ENCODE measurements at places on chromosomes 6 and 20.

- no peak for DNase-seq
These were observed 1.1 kb downstream of the ARG1 start for GRCh38 chr6:131574133-131574532.

DNA sequence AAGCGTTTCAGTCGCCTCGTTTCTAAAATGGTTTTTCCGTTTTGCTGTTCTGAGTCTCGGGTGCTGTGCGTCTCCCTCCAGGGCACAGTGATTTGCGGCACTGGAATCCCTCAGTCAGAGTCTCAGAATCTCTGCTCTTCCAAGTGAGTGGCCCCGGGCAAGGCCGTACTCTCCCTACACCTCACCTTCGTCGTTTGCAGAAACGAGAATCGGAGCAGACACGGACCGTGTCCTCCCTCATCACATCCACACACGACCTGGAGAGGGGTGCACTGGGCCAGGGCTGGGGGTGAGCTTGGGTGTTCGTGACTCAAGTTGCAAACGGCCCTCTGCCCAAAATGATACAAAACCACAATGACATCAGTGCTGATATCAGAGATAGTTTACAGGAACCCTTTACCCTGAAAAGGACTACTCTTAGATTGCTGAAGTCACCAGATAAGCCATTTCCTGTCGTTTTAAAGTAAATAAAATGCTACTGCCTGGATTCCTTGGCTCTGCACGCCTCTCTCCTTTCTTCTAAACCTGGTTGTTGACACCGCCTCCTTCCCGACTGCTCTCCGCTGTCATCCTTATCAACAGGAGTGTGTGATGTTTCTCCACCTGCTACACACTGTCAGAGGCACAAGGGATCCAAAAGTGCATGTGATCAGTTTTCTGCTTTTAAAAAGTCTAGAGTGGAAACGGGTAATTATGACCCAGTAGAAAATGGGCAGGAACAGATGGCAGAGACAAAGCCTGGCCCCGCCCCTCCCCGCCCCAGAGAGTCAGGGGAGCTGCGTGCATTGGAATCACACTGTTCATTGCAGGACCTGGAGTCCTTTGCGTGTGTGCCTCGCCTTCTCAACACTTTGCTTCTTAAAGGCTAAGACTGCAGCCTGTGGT is 38.4 kb downstream of the KIF25 start:
- DNase-seq = peak; percentile 37

DNA sequence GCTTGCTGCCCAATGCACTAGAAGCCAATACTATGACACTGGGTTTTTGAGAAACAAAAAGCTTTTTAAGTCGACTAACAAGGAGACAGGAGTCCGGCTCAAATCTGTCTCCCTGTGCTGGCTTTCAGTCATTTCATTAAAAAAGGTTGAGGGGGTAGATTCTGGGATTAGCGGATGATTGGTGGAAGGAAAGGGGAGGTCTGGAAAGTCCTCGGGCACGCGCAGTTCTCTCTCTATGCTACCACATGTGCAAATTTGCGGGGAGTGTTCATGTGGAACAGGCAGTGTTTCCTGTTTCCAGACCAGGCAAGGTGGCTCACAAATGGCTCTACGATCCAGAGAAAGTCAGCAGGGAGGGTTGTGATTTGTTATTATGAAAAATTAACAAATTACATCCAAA is 89.1 kb upstream of the TOX2 start:
- no peak for DNase-seq

DNA sequence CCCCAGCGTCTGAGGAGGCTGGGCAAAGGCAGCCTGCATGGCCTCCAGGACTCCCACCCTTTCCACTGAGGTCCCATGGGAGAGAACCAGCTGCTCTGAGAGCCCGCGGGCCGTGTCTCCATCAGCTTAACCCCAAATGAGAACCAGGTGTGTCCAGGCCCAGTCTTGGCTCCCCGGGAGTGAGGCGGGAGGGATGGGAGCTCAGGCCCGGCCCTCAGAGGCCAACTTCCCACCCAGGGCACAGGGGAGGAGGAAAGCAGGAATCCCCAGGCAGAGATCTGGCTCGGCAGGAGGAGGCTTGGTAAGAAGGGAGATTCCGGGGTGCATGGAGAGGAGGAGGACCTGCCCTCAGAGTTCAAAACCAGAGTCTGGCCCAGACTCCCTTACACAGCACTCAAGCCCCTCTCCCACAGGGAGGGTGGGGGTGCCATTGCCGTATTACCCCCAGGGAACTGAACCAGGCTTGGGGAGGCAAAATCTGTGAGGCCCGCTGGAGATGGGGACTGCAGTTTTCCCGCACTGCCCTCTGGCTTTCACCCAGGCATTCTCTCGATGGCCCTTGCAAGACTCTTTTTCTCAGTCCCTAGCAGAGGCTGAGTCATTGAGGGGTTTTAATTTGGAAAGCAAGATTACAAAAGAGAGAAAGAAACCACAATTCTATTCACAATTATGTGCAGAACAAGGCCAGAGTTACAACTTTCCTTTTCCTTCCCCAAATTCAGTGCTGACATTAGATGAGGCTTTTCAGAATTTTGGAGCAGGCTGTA is 17.1 kb downstream of the FOXF2 start:
- DNase-seq = no peak

DNA sequence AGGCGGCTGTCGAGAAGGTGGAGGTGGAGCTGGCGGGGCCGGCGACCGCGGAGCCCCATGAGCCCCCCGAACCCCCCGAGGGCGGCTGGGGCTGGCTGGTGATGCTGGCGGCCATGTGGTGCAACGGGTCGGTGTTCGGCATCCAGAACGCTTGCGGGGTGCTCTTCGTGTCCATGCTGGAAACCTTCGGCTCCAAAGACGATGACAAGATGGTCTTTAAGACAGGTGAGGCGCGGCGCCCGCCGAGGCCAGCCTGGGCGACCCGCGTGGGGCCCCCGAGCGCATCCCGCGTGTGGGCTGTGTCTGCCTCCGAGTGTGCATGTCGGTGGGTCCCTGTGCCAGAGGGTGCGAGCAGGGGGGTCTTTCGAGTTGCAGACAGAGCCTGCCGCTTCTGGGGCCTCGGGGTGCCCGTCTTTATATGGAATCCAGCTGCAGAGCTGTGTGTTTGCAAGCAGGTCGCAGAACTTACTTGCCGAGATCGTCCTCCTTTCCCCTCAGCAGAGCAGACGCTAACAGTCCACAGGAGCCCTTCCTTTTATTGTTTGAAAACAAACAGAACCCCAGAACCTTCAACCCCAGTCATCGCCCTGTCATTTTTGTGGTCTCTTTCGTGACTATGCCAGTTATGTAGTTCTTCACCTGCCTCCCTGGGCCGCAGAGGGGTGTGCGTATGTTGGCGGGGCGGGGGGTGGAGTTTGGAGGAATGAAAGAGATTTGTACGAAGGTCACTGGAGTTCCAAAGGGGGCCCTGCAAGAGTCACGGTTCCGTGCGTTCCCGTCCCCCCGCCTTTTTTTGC is 766 bp downstream of the SLC16A10 start:
- peak; percentile 49 for DNase-seq

DNA sequence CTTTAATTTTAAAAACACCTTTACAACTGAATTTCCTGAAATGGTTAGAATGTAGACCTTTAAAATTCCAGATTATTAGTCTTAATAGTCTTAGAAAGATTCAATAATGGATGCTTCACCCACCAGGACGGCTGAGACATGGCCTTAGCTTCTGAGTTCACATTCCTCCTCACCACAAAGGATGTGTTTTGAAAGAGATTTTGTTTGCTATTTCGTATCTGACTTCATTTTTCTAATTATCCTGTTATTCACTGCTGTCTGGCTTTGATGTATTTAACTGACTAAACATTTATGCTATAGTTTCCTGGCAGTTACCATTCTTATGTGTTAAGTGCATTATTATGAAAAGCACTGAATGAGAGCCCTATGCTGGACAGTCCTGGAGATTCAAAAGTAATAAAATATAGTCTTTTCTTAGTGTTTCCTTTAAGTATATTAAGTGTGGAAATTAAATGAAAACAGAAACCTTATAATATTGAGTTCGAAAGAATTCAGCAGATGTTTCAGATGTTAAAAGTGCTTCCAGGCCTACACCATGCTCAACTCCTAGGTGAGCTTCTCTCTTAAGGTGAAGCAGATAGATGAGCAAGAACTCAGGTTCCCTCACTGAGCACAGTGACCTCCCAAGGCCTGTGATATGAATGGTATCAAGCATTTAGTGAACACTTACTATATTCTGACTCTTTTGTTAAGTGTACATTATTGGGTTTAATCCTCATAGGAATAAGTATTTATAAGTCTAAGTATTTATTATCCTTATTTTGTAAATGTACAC is 40.3 kb downstream of the MAP3K4 start:
- no peak for DNase-seq

DNA sequence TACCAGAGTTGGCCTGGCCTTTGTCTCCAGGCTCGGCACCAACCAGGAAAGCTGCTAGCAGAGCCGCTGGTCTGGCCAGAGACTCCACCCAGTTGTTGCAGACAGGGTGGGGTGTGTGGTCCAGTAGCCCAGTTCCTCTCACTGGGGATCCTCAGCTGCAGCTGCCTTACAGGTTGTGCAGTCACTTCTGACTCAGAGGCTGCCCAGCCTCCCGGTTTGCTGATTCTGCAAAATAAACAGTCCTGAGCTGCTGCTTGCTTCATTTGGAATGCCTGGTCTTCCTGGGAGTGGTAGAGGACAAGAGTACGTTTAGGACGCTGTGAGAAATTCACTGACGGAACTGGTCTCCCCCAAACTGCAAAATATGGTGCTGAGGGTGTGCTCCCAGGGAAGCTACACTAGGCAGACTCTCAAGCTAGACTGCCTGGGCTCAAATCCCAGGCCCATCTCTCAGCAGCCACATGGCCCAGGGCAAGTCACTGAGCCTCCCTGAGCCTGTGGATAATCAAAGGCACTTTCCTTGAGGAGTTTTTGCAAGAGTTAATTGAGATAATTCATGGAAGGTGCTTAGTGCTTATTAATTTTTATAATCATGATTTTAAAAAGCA is 246.1 kb downstream of the TFAP2C start:
- DNase-seq = peak; percentile 74

GRCh38 chr6:168791917-168792316 is 350.9 kb downstream of the SMOC2 start:
- DNase-seq = no peak

DNA sequence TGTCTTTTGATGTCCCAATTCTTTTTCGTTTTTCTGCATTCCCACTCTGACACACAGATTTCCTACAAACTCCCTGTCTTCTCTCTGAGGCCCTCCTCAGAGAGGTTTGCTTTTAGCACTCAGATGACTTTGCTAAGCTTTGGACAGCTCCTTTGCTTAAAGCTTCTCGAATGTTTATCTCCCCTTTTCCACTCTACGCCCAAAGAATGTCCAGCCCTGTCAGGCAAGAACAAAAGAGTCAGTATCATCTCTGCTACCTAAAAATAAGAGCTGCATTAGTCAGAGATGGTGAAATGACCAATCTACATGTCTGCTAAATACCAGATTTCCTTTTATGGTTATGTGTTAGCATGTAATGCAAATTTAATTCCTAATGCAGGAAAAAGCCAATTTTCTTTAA is 56.8 kb downstream of the PREP start:
- no peak for DNase-seq

Measured in HuH-7.5 (cell line).